ENCODE measurements at places on chromosomes 7 and 10. TPM values are rescaled to one million over a fixed set of nuclear protein-coding genes. Genes with fewer than 3 reads are reported as not detected.

DNAJC12 gene
- 0.59 TPM for total RNA-seq

GRCh38 chr10:132835848-132836233 lies 49.9 kb upstream of the NKX6-2 start:
- DNase-seq: no peak

GRCh38 chr7:69609541-69610373 lies 11.5 kb downstream of the AUTS2 start:
- no peak for DNase-seq

DNA sequence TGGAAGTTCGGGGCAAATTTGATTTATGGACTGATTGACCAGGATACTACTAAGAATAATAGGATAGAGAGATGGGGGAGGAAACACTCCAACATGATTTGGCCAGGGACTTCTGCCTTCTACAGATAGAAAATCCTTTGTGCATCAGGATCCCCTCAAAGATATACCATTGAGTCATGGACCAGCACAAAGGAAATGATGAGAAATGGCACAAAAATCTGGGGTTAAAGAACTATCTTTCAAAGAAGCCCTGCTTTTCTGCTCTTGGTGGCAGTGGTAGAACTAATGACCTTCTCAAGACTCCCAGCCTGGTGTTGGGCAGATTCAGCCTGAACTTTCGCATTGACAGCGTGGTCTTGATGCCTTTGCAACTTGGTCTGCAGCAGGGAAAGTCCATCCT lies 27.6 kb upstream of the LAMB1 start:
- peak; percentile 16 for DNase-seq

DNA sequence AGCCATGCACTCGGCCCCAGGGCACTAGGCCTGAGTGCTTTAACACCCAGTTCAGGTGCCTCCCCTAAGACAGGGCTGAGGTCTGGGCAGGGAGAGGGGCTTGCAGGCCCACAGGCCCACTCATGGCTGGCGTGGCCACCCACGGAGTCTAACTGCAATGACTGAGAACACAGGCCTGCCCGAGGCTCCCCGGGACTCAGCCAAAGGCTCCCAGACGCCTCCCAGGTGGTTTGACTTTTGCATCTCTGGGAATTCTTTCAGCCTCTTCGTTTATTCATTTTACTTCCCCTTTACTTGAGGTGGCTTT lies 37.3 kb downstream of the PTPRN2 start:
- no peak for DNase-seq

Data from mammary epithelial cell (primary cell).